ENCODE measurements at places on chromosomes 6 and 20.

DNA sequence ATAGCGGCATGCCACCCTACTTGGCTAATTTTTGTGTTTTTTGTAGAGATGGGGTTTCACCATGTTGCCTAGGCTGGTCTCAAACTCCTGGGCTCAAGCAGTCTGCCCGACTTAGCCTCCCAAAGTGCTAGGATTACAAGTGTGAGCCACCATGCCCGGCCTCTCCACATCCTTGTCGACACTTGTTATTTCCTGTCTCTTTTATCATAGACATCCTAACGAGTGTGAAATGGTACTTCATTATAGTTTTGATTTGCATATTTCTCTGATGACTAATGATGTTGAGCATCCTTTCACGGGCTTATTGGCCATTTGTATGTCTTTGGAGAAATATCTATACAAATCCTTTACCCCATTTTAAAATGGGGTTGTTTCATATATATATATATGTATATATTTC lies 39.0 kb upstream of the ASXL1 start:
- peaks cover 9% of the 10 kb centered on the region for H3K36me3 ChIP-seq
- H3K4me3 ChIP-seq, result no peak overlapping the region
- H3K27ac ChIP-seq, result no peak overlapping the region

DNA sequence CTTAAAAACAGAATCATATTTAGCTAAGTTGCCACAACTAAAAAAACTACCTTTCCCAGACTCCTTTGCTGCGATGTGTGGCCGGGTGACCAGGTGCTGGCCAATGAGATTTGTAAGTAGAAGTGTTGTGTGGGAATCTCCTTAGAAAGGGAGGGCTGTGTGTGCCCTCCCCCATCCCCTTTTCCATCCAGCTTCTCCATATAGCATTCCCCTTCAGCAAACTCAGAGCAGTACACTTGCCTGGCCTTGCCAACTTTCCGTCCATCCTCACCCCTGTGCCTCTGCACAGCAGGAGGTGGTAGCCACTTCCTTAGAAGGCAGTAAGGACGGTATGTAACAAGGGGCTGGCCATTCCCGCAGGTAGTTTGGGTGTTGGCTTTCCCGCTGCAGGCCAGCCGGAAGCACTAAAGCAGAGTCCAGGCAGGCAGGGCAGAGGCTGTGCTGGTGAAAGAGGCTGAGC lies 22.3 kb upstream of the KCNK16 start:
- no peaks in the 10 kb centered on the region for H3K4me1 ChIP-seq
- no peaks in the 10 kb centered on the region for H3K36me3 ChIP-seq
- H3K27me3 ChIP-seq, result no peaks in the 10 kb centered on the region
- H3K4me3 ChIP-seq, result no peak overlapping the region
- H3K27ac ChIP-seq, result no peak overlapping the region

DNA sequence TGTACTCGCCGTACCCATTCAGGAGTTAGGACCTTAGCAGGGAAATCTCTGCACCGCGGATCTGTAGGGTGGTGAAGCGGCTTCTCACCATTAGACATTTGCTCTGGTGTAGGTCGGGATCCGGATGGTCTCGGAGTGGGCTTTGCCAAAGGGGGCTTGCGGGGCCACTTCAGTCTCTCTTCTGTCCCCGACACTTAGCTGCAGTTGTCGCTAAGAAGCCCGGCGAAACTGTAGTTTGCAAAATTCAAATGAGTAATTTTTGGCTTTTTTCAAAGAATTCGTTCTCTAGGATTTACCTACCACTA lies 433 bp downstream of the QRSL1 start:
- H3K4me3 ChIP-seq, result peak overlapping the region; percentile 97
- no peaks in the 10 kb centered on the region for H3K36me3 ChIP-seq
- H3K4me1 ChIP-seq, result peaks cover 7% of the 10 kb centered on the region
- peak overlapping the region; percentile 85 for H3K27ac ChIP-seq

DNA sequence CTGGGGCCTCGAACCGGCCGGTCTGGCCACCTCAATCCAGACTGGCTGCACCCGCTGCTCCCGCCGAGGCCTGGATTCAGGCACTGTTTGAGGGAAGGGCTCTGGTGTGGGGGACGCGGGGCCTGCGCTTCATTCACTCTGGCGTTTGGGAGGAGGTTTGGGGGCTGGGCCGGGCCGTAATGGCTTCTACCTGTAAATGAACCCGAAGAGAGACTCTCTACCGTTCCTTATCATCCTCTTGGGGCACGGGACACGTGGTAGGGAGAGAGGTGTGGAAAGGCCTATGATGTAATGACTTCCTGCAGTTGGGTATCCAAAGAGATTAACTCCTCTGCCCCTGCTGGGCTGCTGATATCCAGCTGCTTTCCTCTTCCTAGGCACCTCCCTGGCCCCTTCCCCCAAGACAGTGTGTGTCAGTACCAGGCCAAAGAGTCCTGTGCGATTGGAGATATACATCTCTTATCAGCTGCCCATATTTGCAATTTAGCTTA lies 1.8 kb downstream of the FOXO3 start:
- no peak overlapping the region for H3K4me3 ChIP-seq
- H3K27ac ChIP-seq, result no peak overlapping the region
- H3K27me3 ChIP-seq, result no peaks in the 10 kb centered on the region
- no peak for DNase-seq

GRCh38 chr20:35597186-35597585 lies 18.4 kb upstream of the SPAG4 start:
- no peak overlapping the region for H3K27ac ChIP-seq
- no peak overlapping the region for H3K4me3 ChIP-seq
- peaks cover 11% of the 10 kb centered on the region for H3K4me1 ChIP-seq
- H3K27me3 ChIP-seq, result peaks cover 4% of the 10 kb centered on the region

GRCh38 chr6:57423468-57423867 lies 106.0 kb downstream of the PRIM2 start:
- no peaks in the 10 kb centered on the region for H3K4me1 ChIP-seq
- no peaks in the 10 kb centered on the region for H3K27me3 ChIP-seq
- no peak overlapping the region for H3K27ac ChIP-seq
- no peak overlapping the region for H3K4me3 ChIP-seq

- H3K36me3 ChIP-seq, result no peaks in the 10 kb centered on the region
- no peaks in the 10 kb centered on the region for H3K4me1 ChIP-seq
- no peak for DNase-seq
These were observed 27.9 kb upstream of the EEF1A1 start for GRCh38 chr6:73548458-73549446.

DNA sequence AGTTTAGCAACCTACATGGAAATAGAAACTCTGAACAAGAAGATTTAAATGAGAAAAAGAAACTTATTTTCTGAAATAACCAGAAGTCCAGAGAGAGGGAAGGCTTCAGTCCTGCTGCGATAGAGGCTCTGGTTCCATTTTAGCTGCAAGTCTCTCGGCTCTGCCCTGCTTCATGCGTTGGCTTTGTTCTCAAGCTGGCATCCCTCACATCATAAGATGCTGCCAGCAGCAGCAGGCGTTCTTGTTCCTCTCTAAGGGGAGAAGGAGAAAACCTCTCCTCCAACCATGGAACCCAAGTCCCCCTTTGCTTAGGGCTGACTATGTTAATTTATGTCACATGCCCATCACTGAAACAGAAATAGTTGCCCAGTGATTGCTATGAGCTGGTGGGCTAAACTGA lies 46.4 kb upstream of the PMEPA1 start:
- no peak overlapping the region for H3K27ac ChIP-seq
- no peak overlapping the region for H3K4me3 ChIP-seq
- H3K36me3 ChIP-seq, result no peaks in the 10 kb centered on the region
- no peaks in the 10 kb centered on the region for H3K4me1 ChIP-seq
- DNase-seq, result no peak
- H3K27me3 ChIP-seq, result no peaks in the 10 kb centered on the region

DNA sequence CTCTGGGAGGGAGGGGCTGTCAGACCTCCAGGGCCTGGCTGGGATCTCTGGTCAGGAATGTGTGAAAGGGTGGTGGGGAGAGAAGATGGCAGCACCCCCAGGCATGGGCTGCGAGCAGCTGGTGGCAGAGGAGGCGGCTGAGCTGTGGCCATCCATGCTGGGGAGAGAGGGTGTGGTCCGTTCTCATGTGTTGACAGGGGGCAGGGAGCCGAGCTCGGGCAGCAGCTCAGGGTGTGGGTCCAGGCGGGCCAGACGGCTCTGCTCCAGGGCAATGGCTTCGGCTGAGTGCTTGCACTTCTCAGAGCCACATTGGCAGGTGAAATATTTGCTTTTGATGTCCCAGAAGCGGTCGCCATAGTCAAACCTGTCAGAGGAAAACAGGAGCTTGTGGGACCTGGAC lies 1.1 kb upstream of the SLC44A4 start:
- no peak for DNase-seq
- no peak overlapping the region for H3K4me3 ChIP-seq
- peaks cover 52% of the 10 kb centered on the region for H3K36me3 ChIP-seq
- no peak overlapping the region for H3K27ac ChIP-seq

DNA sequence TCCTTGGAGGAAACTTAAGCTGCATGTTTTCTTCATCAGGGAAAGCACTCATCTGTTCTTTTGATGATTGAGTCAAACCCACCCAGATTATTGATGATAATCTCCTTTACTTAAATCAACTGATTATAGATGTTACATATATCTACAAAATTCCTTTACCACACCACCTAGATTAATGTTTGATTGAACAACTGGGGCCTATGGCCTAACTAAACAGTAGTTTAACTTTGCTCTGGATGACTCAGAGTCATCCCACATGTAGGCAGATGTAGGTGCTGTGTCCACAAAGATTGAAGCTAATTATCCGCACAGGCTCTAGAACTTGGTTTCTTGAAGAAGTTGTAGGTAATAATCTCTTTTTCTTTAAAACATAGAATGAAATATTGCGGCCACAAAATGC lies 42.2 kb downstream of the PKIB start:
- H3K27me3 ChIP-seq, result no peaks in the 10 kb centered on the region
- H3K36me3 ChIP-seq, result no peaks in the 10 kb centered on the region
- H3K4me3 ChIP-seq, result no peak overlapping the region
- DNase-seq, result no peak
- H3K4me1 ChIP-seq, result no peaks in the 10 kb centered on the region
- H3K27ac ChIP-seq, result no peak overlapping the region

DNA sequence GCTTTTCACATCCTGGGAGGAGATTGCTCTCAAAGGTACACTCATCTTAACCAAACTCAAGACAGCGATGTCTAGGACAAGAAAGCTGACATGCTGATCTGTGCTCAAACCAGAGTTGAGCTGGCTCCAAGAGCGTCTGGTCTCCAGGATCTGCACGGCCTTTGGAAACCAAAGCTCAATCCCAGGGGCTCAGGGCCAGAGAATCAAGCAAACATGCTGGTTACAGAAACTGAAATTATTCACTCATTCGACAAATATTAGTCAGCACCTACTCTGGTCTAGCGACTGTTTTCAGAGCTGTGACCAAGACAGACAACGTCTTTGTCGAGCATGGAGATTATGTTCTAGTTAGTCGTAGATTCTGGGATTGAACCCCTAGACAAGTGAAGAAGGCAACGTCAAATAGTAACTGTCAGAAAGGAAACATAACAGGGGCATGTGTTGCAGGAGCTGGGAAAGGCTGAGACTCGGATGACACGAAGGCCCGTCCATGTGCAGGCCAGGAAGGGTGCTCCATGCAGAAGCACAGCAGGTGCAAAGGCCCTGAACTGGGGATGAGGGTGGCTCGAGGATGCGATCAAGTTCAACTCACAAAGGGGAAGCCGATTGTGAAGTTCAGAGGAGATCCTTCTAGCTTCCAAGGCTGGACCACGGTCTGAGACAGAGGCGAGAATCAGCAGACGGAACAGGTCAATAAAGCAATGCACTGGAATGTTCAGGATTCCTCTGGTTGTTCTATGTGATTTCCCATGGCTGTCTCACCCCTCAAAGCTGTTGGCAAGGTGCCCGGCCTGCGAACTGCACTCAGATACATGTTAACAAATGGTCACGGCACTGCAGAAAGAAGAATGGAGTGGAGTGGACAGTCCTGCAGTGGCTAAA lies 12.5 kb upstream of the PCK1 start:
- no peaks in the 10 kb centered on the region for H3K36me3 ChIP-seq
- H3K4me3 ChIP-seq, result no peak overlapping the region
- no peaks in the 10 kb centered on the region for H3K27me3 ChIP-seq
- no peaks in the 10 kb centered on the region for H3K4me1 ChIP-seq
- no peak for DNase-seq
- H3K27ac ChIP-seq, result no peak overlapping the region

GRCh38 chr6:97215157-97215769 lies 67.8 kb downstream of the MMS22L start:
- no peak overlapping the region for H3K4me3 ChIP-seq
- no peak for DNase-seq
- H3K27me3 ChIP-seq, result no peaks in the 10 kb centered on the region
- no peaks in the 10 kb centered on the region for H3K4me1 ChIP-seq
- no peak overlapping the region for H3K27ac ChIP-seq
- peaks cover 3% of the 10 kb centered on the region for H3K36me3 ChIP-seq

DNA sequence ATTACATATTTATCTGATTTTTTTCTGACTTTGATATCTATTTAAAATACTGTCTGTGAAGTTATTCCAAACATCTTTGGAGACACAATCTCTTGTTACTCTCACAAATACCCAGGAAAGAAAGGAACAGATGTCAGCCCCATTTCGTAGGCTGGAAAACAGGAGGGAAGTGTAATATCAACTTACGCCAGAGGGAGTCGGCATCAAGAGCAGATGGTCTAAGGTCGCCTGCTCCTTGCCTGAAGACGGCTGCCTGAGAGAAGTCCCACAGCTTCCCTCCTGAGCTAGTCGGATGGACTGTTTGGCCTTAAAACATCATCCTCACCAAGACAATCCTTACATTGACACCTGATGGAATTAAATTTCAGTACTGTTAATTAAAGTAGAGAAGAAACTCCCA lies 13.4 kb downstream of the CST7 start:
- H3K27me3 ChIP-seq, result no peaks in the 10 kb centered on the region
- no peaks in the 10 kb centered on the region for H3K4me1 ChIP-seq
- H3K27ac ChIP-seq, result no peak overlapping the region
- no peak overlapping the region for H3K4me3 ChIP-seq
- DNase-seq, result no peak
- peaks cover 52% of the 10 kb centered on the region for H3K36me3 ChIP-seq

GRCh38 chr20:32583581-32584070 lies 1.5 kb downstream of the NOL4L start:
- no peaks in the 10 kb centered on the region for H3K27me3 ChIP-seq
- DNase-seq, result peak; percentile 13
- H3K36me3 ChIP-seq, result no peaks in the 10 kb centered on the region
- peaks cover 35% of the 10 kb centered on the region for H3K4me1 ChIP-seq
- H3K27ac ChIP-seq, result peak overlapping the region; percentile 48

DNA sequence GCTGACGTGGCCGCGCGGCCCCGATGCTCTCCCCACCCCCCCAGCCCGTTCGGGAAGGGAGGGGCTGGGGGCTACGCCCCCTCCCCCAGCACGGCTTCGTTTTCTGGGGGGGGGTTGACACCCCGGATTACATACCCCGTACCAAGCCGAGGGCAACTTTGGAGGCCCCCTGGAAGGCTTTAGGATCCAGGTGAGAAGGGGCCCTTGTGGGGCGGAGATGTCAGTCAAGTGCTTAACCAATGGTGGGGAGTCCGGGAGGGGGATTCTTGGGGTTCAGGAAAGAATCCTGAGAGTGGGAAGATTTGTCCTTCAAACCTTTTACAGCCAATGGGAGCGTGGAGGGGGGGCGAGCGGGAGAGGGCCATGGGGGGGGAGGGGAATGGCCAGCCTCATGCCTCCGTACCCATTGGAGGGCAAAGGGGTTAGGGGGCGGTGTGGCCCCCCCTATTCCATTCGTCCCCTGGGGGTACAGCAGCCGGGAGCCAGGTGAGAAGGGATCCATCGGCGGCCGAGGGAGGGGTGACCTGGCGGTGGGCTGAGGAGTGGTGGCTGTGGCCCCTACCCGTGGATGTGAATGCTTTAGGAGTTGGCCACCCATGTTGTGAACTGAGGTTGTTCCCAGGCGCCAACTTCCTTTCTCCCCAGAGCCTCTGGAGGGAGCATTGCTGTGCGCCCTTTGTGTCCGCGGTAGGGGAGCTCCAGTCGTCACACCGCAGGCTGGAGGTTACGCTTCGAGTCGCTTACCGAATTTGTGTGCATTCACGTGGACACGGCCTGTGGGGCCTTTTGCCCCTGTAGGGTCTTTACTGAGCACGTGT lies 682 bp downstream of the BRD2 start:
- H3K27ac ChIP-seq, result peak overlapping the region; percentile 97
- peaks cover 10% of the 10 kb centered on the region for H3K36me3 ChIP-seq
- no peaks in the 10 kb centered on the region for H3K27me3 ChIP-seq
